ENCODE measurements at places on chromosomes 6 and 20.

DNA sequence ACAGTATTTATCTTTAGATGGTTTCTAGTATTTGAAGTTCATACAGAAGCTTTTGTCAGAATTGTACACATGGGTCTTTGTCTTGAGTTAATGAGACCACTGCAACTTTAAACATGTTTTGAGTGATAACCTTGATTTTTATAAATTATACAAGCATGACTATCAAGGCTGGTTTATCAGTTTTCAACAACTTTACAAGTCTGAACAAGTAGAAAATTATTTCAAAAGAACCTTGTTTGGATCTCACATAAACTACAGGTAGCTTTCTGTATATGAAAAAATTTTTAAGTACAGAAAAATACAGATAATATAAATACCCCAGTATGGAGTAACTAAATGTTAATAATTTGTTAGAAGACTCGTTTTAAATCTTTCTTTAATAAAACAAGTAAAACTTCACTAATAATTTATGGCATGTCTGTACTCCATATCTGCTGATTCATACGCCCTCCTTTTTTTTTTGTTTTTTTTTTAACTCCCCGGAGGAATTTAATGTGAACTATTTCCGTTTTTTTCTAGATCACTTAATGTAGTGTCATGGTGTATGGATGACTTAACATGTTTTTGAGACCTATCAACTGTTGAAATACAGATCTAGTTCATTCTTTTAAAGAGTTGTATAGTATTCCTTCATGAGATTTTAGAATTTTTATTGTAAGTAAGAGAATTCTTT lies 18.3 kb downstream of the VAPB start:
- no peak for DNase-seq

DNA sequence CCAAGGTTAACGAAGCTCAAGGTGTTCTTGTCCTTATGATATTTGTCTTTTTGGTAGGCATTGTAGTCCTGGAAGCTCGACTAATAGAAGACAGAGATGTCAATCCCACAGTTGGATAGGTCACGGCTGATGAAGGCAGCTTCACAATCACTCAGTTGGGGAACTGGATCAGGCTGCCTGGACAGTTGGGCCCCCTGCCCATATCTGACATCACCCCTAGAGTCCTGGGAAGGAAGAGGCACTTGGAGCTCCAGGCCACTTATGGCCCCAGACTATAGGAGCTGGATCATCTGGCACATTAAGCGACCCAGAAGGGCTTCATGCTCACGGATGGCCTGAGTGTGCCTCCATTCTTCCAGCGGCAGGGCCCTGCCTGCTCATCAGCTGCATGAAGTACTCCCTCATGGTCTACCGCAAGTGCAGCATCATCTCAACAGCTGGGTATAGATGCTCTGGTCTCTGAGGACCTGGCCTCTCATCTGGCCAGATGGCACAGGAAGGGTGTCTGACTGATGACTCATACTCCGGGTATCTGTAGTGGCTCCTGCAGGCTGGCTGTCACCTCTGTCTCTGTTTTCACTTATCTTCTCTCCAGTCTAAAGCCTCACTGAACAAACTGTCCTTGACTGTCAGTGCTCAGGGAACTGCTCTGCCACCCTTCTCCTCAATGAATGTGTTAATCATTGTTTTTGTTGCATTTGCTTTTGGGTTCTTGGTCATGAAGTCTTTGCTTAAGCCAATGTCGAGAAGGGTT lies 29.2 kb upstream of the SSR1 start:
- DNase-seq, result no peak

DNA sequence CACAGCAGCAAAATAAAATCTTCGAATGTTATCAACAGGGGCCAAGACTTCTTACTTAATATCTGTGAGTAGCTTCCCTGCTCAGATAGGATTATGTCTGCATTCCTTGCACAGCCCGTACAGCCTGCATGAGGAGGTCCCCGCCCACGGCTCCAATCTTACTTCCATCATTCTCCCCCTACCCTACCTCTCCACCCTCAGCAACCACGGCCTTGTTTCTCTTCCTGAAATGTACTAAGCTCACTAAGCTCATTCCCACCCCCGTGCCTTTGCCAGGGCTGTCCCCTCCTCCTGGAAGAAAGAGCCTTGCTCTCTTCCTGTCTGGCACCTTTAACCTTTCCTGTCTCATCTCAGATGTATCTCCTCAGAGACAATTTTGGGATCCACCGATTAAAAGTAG lies 120.4 kb downstream of the BCAS1 start:
- DNase-seq, result no peak

- DNase-seq, result no peak
These were observed 118.4 kb upstream of the RUNX2 start for GRCh38 chr6:45209762-45210161.

DNA sequence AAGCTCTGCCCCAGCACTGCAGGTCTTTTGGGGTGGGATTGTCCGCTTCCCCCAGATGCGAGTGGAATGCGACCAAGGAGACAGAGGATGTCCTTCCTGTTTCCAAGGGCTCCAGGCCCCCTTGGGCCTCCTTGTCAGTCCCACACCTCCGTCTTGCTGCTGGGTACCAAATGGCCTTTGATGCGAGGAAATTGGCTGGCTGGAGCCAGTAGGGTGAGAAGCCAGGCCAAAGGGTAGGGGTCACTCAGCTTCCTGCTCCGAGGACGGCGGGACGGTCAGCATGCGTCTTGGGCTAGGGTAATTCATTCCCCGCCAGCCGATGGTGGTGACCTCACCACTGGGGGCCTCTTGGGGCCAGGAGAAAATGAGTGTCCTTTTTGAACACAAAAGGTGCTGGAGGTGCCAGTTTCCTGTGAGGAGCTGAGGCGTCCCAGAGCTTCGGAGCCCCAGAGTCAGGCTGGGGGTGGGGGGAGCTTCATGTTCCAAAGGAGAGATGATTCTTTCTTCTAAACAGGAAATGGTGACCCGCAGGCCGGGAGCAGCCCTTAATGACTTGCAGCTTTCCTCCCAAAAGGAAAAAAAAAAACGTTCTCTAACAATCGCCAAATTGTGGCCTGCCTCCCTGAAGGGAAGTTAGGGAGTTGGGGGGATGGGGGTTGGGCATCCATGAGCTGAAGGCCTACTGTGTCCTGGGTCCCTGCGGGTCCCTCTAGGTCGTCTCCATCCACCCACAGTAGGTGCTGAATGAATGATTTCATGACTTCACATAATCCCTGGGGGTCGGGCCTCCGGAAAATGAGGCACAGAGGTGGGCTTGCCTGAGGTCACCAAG lies 6.7 kb downstream of the SNAI1 start:
- no peak for DNase-seq
